ENCODE measurements at places on chromosomes 2 and 18.

- DNase-seq: no peak
Observed at GRCh38 chr18:37805773-37806404, 240.3 kb upstream of the CELF4 start.

- DNase-seq: no peak
Observed at GRCh38 chr2:108938077-108938710, 50.8 kb downstream of the EDAR start.

DNA sequence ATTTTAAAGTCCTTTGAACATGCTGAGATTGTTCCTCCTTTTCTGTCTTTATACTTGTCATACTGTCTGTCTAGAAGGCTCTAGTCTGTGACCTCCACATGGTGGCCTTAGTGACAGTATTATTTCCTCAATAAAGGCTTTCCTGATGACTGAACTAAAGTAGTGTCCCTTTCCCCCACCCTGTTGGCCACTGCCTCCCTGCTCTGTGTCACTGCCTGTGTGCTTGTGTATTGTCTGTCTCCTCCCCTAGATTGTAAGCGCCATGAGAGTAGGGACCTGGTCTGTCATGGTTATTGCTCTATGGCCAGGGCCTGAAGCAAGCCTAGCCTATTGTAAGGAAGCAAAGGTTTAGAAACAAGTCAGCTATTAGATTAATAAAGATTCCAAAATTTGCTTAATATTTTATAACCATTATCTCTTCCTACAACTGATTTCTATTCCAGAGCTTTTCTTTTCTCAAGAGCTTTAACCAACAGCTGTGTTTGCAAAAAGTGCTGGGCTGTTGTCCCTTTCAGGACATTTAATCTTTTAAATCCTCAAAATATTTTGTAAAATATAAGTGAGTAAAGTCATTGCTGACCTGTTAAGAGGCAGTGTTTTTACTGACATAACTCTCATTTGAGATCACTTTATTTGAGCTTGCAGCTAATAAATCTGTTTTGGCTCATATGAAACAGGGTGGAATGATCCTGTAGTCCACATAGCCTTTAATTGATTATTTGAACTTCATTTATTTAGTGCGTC is 35.5 kb downstream of the DIS3L2 start:
- no peak for DNase-seq

- DNase-seq: no peak
Observed at GRCh38 chr2:71120195-71120594, 9.8 kb downstream of the MCEE start.

DNA sequence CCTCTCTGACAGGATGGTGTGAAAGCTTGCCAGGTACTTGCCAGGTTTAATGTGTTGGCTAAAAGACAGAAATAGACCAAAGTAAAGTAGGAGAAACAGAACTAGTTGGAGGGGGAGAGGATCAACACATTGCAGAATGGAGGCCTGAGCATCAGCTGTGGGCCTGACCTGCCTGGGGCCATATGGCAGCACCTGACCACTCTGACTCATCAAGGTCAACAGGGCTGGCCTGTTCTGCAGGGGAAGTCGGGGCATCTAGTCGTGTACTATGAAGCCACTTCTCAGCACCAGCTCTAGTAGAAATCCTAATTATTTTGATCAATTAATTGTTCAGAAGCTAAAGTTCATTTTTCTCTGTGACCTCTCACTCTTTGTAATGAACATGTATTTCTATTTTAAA is 35.8 kb upstream of the NOSTRIN start:
- no peak for DNase-seq

GRCh38 chr2:45789961-45790723 is 138.7 kb downstream of the PRKCE start:
- no peak for DNase-seq

GRCh38 chr18:53798516-53798915 is 426.0 kb downstream of the MBD2 start:
- DNase-seq: no peak

GRCh38 chr2:148875387-148876051 is 492 bp downstream of the KIF5C start:
- peak; percentile 71 for DNase-seq

DNA sequence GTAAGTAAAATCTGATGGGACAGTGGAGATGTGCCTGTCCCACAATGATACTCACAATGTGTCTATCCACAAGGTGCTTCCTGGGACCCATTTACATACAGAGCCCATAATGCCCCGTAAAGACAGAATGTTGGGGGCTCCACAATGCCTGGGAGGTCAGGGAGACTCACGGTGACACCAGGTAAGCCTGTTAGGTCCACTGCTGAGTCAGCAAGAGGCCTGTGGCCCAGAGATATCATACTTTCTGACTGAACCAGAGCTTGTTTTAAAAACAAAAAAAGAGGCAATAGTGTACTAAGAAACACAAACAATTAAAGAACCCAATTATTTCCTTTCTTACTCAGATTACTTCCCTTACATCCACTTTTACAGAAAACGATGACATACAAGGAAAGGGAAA is 771.1 kb upstream of the ID2 start:
- no peak for DNase-seq

- no peak for DNase-seq
Observed at GRCh38 chr2:119678021-119678656, 862 bp upstream of the TMEM177 start.

GRCh38 chr2:203535078-203535783 is at the start of gene RAPH1:
Gene RAPH1 (minus strand): TSS chr2:203535301. CDS start chr2:203495353, 39,948 bp downstream.
- peak; percentile 77 for DNase-seq

DNA sequence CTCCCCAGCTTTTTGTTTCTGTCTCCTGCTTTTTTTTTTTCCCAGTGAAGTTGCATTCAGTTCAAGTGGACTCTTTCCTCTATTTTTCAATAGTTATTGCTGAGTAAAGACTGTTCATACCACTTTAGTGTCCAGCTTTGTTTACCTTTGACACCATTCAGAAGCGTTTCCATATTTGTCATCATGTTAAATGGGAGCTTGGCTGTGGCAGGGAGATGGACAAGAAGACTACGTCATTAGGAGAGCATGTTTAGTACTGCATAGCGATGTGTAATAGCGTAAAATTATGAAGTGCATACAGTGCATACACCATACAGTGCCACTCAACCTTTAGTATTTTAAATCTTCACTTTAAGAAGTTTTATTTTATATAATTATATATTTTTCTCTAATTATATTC is 655.9 kb downstream of the DCC start:
- no peak for DNase-seq

GRCh38 chr2:238267884-238268680 is 20.3 kb downstream of the PER2 start:
- DNase-seq: no peak

GRCh38 chr2:239945751-239946561 is 79.2 kb downstream of the NDUFA10 start:
- DNase-seq: no peak

DNA sequence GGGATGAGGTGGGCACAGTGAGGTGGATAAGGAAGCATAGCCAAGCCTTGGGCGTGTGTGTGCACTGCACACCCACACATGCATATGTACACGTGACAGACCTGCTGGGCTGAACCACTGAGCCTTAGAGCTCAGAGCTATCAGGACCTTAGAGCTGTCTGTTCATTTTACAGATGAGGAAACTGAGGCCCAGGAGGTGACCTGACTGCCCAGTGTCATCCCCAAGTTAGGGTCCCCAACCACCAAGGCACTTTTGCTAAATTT is 8.2 kb upstream of the SNED1 start:
- no peak for DNase-seq

DNA sequence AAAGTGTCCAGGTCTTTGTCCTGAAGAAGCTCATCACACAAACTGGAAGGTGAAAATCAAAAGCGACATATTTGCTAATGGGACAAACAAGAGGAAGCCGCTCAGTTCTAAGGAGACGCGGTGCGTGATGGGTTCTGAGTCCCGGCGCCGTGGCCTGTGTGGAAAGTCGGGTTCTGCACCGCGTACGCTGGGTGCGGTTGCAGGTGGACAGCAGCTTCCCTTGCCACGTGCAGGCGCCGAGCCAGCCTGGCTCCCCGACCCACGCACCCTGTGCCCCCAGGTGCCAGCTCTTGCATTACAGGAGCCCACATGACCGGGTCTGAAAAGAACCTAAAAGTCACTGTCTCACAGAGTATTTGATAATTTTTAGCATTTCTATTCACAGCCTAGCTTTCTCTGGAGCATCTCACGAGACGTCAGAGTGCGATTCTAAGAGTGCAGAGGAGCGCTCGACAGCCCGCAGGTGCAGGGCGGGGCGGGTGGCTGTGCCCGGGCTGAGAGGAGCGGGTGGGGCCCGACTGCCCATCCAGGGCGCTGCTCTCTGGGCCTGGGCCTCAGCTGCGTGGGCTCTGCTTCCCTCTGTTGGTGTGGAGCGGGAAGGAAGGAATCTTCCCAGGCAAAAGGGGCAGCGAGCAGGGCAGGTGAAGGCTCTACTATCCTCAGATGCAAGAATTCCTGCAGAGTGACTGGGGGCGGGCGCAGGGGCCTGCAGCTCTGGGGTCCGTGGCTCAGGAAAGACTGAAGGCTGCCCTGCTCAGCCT is 39.4 kb downstream of the MYT1L start:
- DNase-seq: no peak

GRCh38 chr2:60385648-60386047 is 167.8 kb downstream of the BCL11A start:
- DNase-seq: no peak

DNA sequence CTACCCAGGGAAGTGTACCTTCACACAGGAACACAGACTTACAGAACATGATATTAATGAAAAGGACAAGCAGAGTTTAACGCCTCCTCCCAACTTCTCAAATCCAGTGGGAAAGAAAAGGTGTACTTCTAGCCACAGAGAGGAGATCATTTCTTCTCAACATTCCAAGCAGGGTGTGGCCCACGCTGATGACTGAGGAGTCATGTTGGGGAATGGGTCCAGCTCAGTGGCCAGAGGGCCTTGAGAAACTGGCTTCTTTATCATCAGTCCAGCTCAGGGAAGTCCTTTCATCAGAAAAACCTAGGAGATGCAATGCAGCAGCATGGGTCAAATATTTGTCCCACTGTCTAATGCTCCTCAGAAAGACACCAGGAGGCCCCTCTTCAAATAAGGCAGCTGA is 63.0 kb downstream of the RBM43 start:
- no peak for DNase-seq

- no peak for DNase-seq
Observed at GRCh38 chr2:58221909-58222308, 19.2 kb downstream of the FANCL start.

DNA sequence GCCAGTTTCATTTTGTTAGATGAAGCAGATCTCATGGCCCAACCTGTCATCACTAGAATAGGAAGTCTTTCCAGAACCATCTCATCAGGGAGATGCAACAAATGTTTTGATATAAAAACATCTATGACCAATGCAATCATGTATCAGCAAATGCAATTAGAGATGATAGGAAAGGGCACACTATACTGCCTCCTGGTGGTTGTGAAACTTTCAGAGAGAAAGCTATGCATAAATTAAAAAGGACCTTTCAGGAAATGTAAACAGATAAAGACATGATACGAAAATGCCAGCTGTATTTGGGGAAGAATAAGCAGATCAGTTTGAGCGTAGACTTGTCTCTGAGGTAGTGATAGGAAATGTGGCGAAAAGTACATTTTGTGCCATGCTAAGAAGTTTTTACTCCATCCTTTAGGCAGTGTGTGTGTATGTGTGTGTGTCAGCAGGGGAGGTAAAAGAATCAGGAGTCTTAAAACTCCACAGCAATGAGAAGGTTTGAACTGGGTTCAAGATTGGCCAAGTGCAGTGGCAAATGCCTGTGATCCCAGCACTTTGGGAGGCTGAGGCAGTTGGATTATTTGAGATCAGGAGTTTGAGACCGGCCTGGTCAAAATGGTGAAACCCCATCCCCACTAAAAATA is 479.3 kb downstream of the CPS1 start:
- DNase-seq: no peak

DNA sequence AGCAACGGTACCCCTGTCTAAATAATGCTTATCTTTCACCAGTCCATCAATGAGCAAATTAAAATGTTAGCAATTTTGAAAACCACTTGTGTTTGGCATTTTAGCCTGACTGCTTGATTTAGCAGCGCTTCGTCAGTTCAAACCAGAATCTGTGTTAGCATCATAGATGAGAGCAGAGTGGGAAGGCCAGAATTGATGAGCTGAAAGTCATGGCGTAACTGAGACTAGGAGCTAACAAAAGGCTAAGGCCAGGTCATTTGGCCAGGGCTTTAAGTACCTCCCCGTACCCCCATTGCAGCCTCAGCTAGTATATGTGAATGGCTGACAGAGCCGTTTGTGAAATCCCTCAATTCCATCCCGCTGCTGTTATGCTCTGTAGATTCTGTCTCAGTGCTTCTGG is 16.0 kb downstream of the APCDD1 start:
- DNase-seq: no peak

DNA sequence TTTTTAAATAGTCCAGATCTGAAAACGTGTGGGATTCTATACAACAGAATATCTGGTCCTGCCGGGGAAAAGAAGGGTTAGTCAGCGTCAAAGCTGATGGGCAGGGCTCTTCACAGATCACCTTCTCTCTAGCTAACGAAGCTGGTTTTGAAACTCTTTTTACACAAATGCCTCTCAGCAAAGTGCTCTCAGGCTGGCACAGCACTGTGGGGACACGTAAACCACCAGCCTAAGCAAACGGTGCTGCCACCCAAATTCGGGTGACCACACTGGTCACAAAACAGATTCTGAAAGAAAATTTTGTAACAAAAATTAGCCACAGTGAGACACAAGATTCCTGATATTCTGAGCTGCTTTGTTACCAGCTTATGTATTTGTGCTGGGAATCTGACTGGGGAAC is 53.1 kb upstream of the ARL5A start:
- DNase-seq: no peak

- no peak for DNase-seq
Observed at GRCh38 chr2:177905640-177906039, 166.9 kb downstream of the PDE11A start.

GRCh38 chr2:233068762-233069418 is 8.7 kb downstream of the INPP5D start:
- no peak for DNase-seq

- DNase-seq: no peak
Observed at GRCh38 chr18:76875390-76876325, 53.3 kb downstream of the ZNF236 start.

GRCh38 chr2:69466728-69467127 is 29.5 kb upstream of the NFU1 start:
- DNase-seq: no peak
